Fibroblast of gingiva (primary cell): ENCODE measurements at places on chromosomes 16 and 17.

GRCh38 chr16:47970291-47970931 is 185.4 kb downstream of the ABCC12 start:
- no peak for DNase-seq

DNA sequence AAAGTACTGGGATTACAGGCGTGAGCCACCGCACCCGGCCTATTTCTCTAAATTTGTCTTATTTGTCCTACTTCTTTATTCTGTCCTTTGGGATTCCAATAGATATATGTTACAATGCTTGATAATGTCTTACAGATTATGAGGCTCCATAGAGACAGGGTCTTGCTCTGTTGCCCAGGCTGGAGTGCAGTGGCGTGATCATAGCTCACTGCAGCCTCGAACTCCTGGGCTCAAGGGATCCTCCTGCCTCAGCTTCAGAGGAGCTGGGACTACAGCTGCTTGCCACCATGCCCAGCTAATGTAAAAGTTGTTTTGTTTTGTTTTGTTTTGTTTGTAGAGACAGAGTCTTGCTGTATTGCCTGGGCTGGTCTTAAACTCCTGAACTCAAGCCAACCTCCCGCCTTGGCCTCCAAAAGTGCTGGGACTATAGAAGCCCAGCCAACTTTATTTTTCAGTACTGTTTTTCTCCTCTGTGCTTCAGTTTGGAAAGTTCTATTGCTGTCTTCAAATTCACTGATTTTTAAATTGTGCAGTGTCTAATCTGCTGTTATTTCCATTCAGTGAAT is 10.3 kb downstream of the ANKRD13B start:
- DNase-seq: no peak

DNA sequence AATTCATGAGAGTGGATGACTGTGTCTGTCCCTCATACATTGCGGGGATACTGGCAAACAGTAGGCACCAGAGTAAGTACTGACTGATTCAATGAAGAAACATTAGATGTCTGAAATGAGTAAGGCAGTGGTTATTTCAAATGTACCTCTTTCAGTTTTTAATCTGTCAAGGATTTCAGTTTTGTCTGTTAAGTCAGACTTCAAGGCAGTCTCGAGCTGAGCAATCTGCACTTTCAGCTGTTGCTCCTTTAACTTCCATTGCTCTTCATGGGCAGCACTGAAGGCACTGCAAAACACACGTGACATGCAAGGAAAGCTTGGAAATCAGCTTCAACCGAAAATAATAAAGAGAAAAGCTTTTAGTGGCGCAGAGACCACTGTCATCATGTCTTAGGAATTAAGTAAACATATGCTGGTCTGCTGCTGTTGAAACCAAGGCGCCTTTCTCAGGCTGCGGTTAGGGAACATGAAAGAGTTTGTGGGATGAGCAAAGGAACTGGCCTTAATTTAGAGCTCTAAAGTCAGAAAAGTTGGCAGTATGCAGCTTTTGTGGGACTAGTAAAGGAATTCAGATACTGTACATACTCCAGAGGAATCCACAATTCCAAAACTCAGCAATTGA is 38.8 kb downstream of the RPGRIP1L start:
- peak; percentile 92 for DNase-seq

GRCh38 chr17:43661699-43662412 is at the start of gene MEOX1:
Gene MEOX1, minus strand, starts transcription at chr17:43661922. Its CDS starts 388 bp downstream, at chr17:43661534.
- peak; percentile 64 for DNase-seq

- DNase-seq: no peak
Observed at GRCh38 chr17:16298140-16298662, 55.1 kb downstream of the CENPV start.
